ENCODE measurements at places on chromosomes 16 and 17.

GRCh38 chr16:49336581-49336980 is 37.0 kb upstream of the C16orf78 start:
- no peak for DNase-seq

- DNase-seq = no peak
These were observed 33.9 kb downstream of the NGFR start for GRCh38 chr17:49528966-49529365.

DNA sequence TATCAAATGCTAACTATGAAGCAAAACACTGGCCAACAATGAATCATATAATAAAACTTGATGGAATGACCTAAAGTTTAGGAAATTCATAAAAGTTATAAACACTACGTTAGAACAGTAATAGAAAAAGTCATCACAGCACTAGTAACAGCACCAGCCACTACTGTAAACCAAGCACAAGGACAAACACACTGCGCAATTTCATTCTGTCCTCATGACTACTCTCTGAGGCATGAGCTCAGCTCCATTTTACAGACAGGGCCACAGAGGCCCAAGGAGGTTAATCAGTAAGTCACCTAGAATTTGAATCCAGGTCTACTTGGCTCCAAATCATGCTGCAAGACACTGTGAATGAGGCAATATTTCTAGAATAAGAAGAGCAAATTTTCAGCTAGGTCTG is 13.4 kb downstream of the EMC8 start:
- no peak for DNase-seq

GRCh38 chr16:15807603-15808009 is 49.2 kb downstream of the MYH11 start:
- DNase-seq = no peak

GRCh38 chr17:58706351-58707140 is 14.1 kb downstream of the RAD51C start:
- DNase-seq = no peak
